ENCODE measurements at places on chromosomes 11 and 22.

DNA sequence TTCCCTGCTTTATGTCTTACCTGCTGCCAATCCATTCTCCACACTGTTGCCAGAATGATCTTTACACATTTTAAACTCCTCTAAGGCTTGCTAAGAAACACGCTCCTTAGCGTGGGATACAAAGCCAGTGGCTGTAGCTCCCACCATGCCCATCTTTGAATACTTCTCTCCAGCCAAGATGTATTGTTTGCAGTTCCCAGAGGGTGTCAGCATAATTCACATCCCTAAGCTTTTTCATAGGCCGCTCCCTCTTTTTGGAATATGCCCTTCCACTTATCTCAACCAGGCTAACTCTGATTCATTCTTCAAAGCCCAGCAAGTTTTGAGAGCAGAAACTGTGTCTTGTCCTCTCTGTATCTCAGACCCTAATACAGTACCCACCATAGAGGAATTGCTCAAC is 8.1 kb upstream of the UPK2 start:
- DNase-seq: no peak

DNA sequence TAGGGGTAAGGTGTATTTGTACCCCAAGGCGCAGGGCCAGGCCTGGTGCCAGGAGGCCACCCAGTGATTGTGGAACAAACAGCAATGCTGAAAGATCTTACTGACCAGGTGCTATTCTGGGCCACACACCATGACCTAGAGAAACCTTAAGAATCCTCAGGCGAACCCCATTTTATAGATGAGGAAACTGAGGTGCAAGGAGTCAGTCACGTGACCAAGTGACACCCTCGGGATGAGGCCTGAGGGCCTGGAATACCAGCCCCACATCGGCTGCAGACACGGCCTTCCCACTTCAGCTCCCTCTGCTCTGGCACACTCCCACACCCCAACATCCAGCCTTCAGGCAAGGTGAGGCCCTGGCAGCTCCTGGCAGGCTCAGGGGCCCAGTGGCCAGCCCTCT is 13.1 kb downstream of the CABP7 start:
- no peak for DNase-seq

GRCh38 chr11:36447514-36447913 is 62.6 kb downstream of the TRAF6 start:
- no peak for DNase-seq

- no peak for DNase-seq
Observed at GRCh38 chr11:30818721-30819120, 232.6 kb upstream of the MPPED2 start.

DNA sequence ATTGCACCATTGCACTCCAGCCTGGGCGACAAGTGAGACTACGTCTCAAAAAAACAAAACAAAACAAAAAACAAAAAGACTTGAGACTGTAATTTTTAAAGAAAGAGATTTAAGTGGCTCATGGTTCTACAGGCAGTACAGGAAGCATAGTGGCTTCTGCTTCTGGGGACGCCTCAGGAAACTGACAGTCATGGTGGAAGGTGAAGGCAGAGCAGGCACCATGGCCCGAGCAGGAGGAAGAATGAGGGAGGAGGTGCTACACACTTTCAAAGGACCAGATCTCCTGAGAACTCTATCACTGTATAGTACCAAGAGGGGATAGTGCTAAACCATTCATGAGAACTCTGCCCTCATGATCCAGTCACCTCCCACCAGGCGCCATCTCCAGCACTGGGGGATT is 52.0 kb downstream of the CBL start:
- no peak for DNase-seq

DNA sequence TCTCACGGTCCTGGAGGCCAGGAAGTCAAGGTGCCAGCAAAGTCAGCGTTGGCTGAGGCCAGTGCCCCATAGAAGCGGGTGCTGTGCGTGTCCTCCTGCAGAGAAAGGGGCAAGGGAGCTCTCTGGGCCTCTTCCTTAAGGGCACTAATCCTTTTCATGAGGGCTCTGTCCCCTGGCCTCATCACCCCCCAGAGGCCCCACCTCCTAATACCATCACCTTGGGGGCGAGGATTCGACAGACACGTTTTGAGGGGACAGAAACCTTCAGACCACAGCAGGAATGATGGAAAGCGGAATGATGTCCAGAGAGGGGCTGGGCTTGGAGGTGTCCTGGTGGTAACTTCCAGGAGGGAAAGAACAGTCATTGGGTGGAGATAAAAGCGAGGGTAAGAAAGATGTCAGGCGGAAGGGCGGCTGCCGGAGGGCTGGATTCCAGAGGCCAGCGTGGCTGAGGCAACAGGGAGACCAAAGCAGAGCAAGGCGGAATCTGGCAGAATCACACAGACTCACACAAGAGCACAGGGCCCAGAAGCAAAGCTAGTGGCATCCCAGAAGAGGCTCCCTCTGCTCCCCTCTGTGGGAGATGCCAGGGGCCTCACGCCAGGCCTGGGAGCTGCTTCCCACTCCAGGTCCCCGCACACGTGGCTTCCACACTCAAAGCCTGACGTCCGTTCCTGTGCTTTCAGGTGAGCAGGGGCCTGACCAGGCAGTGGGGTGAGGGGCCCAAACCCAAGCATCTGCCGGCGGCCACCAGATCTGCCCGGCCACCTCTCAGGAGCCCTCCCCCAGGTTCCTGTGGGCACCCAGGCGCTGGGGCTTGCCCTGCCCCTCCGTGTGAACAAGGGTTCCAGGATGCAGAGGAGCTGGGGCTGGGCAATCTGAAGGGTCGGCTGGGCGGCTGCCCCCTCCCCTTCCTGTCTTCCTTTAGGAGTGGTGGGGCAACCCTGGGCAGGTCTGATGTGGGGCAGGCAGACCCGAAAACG is 784.5 kb downstream of the BRD1 start:
- DNase-seq: no peak

DNA sequence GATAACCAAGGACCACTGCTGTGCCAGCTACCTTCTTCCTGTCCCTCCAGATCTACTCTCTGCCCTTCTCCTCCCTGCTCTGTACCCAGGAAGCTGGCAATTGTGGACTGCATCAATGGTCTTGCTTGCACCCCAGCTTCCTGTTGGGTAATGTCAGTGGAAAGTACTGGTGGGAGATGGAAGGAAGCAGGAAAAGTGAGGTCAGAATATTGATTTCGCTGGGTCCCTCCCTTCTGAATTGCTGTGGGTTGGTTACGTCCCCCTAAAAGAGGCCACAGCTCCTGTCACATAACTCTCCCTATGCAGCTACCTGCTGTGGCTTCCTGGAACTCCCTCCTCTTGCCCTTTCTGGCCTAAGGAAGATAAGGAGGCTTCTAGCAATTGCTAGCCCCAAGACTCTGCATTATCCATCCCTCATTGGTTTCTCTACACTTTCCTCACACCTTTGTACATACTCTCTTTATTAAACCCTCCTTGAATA is 81.2 kb downstream of the RASSF10 start:
- DNase-seq: no peak

DNA sequence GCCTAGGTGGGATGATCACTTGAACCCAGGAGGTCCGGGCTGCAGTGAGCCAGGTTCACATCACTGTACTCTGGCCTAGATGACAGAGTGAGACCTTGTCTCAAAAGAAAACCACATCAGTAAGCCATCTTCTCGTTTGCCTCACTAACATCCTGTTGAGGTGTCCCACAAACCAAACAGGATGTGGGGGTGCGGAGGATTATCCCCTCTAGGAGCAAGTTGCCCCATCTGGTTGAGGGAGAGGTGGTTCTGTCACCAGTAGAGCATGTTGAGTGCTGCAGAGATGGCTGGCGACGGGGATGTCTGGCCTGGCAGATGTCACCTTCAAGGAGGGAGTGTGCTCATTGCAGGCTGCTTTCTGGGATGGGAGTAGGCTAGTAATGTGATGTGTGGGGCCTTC is 72.4 kb downstream of the ZNRF3 start:
- DNase-seq: peak; percentile 13
